Fibroblast of skin of scalp (primary cell): ENCODE measurements at places on chromosomes 16 and 17.

DNA sequence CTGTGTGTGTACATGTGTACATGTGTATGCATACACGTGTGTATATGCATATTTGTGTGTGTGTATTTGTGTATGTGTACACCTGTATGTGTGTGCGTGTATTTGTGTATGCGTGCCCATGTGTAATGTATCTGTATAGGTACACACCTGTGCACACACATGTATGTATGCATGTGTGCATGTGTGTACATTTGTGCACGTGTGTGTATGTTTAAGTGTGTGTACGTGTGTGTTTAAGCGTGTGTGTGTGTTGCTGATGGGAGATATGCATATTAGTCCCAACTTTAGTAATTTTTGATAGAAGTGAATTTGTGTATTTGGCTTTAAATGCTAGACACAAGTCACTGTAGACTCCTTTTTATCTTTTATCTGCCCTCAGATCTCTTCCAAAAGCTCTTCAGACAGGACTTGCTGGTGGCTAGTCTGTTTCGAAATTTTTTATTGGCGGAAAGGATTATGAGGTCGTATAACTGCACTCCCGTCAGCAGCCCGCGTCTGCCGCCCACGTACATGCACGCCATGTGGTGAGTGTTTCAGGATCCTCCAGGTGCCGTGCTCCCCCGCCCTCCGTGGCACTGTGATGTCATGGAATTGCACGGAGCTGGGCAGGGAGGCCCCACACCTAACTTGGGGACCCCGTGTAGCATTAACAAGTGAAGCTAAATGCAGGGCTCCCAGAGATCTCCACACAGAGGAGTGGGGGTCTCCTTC is 168.8 kb upstream of the CHMP6 start:
- no peak for DNase-seq

DNA sequence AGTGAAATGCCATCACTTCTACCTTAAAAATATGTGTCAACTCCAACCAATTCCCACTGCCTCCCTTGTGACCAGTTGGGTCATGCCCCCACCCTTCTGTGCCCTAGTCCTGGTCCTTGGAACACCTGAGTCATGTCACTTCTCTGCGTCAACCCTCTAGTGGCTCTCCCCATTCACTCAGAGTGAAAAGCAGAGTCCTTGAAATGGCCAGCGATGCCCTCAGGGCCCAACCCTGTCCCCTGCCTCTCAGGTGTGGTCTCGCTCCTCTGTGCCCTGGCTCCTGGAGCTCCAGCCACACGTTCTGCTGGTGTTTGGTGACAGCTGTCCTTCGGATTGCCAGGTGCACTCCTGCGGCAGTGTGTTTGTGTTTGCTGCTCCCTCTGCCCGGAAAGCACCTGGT is 89.2 kb downstream of the SPECC1 start:
- no peak for DNase-seq

- peak; percentile 25 for DNase-seq
Measured at GRCh38 chr17:10087355-10087754, 111.1 kb downstream of the GAS7 start.

GRCh38 chr17:41806685-41807445 is 4.9 kb downstream of the P3H4 start:
- DNase-seq, result no peak
